ENCODE measurements at places on chromosomes 13 and 19. TPM values are rescaled to one million over a fixed set of nuclear protein-coding genes. Genes with fewer than 3 reads are reported as not detected.

GRCh38 chr13:21077788-21078353, 16.5 kb upstream of the LATS2 start:
- DNase-seq, result no peak

GRCh38 chr13:79360095-79360494, 46.0 kb downstream of the RBM26 start:
- DNase-seq, result no peak

- no peak for DNase-seq
Measured at GRCh38 chr13:105159841-105160240, 1375.6 kb downstream of the EFNB2 start.

FGF9 gene
- total RNA-seq, result not detected

IQCN gene
- 0.92 TPM for total RNA-seq

ZNF814 gene
- 3.9 TPM for total RNA-seq

Data from glomerular endothelial cell (primary cell).